ENCODE measurements at places on chromosomes 5 and 9.

GRCh38 chr5:113142186-113142585 lies 165.6 kb downstream of the DCP2 start:
- DNase-seq = no peak

GRCh38 chr5:91018200-91018599 lies 364.9 kb downstream of the ARRDC3 start:
- no peak for DNase-seq

- peak; percentile 70 for DNase-seq
Observed at GRCh38 chr5:43041669-43042175, 1.6 kb upstream of the ANXA2R start.

- DNase-seq = no peak
Observed at GRCh38 chr9:16023446-16023845, 470.6 kb downstream of the CCDC171 start.

DNA sequence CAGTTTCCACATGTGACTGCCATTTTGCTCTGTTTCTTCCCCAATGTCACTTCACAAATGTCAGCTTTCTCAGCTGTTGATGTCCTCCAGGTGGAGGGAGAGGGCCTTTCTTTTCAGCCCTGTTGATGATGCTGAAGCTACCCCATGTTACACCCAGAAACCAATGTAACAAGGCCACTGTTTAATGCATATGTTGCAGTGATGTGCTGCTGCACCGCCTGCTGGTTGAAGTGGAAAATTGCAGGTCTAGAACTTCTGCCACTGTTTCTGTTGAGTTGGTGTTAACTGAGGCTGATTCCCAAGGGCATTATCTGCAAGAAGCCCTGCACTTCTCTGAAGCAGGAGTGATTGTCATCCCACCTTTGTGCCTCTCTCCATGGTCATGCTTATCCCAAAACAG lies 428.4 kb downstream of the KDM4C start:
- peak; percentile 47 for DNase-seq

DNA sequence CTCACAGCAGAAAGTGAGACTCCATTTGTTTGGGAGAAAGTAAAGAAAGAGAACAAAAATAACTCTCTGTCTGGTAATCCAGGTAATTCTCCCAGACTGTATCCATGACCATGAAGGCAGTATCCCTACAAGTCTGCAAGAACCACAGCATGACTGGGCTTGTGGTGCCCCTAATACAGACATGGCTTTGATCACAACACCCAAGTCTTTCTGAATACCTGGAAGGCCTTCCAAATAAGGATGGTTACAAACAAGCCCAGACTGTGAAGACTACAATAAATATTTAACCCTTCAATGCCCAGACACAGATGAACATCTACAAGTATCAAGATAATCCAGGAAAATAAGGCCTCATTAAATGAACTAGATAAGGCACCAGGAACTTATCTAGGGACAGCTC lies 481.1 kb upstream of the RORB start:
- DNase-seq = no peak

Measured in AML-193 (cell line).